AG09309 (cell line): ENCODE measurements at places on chromosomes 6 and 20.

GRCh38 chr6:129923530-129924250, 62.6 kb upstream of the TMEM244 start:
- DNase-seq, result peak; percentile 55

GRCh38 chr6:118551063-118552053, 3.3 kb downstream of the PLN start:
- peak; percentile 45 for DNase-seq

GRCh38 chr6:54899986-54900385, 53.4 kb downstream of the FAM83B start:
- DNase-seq, result no peak

DNA sequence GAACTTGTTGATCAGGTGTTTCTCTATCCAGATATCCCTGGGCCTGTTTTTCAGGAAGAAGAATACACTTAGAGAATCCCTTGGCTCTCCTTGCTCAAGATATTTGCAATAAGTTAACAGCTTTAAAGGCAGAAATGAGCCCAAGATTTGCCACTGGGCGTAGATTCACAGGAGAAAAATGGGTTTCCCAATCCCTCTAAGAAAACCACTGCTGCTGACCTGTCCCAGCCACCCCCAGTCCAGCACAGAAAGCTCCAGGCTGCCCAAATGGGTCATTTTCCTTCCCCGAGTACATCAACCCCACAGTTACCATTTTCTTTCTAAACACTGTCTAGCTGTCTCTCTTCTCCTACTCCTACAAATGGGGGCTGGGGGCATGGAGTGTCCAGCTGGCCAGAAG, 67.3 kb downstream of the ANKRD60 start:
- no peak for DNase-seq

GRCh38 chr6:166032366-166033200, 135.1 kb downstream of the TBXT start:
- DNase-seq, result peak; percentile 14

- DNase-seq, result peak; percentile 66
Measured at GRCh38 chr6:26183581-26184366, 96.5 kb downstream of the HFE start.

DNA sequence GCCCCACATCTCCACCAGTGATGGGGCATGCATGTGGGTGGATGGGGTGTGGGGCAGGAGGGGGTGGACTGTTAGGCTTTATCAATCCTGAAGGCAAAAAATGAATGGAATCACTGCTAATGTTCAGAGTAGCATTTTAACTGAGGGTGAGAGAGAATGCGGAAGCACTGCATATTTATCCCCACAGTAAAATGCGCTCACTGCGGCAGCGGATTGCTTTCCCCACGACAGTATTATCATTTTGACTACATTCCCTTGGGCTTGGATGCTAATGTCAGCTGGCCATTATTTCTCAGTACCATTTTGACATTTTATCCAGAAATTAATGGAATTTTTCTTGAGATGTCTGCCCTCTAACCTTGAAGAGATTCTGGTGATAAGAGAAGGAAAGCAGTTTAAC, 13.4 kb downstream of the ALDH8A1 start:
- DNase-seq, result no peak

GRCh38 chr6:150150821-150151646, 8.2 kb downstream of the PPP1R14C start:
- no peak for DNase-seq

GRCh38 chr6:62480544-62480943, 194.5 kb upstream of the KHDRBS2 start:
- no peak for DNase-seq

DNA sequence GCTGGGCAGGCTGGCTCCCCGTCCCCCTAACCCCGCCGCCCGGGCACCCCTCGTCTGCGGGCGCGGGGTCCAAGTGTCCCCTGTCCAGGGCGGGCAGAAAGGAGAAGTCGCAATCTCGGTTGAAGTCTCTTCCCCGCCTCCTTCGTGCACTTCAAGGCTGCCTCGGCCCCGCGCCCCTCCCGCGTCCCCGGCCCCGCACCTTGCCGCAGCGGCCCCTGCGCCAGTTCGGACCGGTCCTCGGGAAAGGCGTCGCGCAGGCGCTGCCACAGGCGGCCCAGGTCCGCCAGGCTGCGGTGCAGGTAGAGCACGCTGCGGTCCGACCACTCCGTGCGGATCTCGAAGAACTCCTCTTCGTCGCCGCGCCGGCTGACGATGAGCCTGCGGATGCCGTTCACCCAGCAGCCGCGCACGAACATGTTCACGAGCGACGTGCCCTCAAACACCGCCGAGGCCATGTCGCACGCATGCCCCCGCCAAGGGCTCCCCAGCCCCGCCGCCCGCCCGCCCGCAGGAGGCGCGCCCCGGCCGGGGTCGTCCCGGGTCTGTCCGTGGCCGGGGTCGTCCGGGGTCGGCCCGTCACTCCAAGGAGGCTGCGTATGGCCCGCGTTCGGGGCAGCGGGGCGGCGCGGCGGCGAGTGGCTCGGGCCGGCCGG, at the start of gene PXDC1:
TSS of gene PXDC1 (minus strand) at position 637 of the 653 bp plus-strand sequence. CDS start at position 455, 182 bp downstream.
- no peak for DNase-seq

DNA sequence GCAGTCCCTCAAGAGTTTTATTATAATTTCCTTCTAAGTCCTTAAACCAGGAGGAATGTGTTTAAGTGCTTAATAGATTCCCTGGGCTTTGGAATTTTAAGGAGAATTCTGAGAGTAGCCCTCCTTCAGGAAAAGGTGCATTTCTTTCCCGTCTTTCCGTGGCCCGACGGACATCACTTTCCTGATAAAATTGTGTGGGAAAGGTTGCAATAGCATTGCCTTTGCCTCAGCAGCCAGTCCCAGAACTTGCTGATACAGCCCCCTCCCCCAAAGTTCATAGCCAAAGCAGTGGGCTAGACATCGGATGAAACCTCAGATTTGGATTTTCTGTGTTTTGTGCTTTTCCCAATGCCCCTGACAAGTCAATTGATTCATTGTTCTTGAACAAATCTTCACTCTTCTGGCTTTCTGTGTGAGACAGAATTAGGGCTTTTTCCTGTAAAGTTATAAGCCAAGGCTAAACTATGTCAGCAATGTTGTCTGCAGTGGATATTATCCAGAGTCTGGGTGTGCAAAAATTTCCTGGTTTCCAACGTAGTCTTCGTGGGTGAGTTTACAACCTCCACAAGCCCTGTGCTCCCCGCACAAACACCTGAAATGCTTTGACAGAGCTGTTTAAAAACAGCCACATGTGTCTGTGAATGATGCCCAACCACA, 1.1 kb upstream of the SMOC2 start:
- DNase-seq, result no peak

DNA sequence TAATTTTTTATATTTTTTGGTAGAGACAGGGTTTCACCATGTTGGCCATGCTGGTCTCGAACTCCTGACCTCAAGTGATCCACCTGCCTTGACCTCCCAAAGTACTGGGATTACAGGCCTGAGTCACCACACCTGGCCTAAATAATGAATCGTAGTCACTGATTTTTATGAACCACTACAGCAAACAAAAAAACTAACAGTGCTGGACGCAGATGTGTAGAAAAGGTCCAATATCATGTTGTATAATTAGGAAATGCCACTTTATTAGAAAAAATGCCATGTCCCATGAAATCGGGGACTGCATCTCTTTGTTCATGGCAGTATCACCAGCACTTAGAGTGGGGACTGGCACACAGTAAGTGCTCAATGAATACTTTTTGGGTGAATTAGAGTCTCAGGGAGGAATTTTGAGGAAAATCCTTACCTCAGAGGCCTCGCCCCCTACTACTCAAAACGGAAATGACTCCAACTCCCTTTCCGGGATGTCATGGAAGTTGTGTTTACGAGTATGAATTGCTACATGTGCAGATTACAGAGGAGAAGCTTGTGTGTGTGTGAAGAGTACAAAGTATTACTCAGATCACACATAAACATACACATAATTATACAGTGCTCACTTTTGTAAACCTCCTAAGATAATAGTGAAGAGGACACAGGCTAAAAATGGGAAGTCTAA, 43.6 kb upstream of the FAM50B start:
- no peak for DNase-seq

DNA sequence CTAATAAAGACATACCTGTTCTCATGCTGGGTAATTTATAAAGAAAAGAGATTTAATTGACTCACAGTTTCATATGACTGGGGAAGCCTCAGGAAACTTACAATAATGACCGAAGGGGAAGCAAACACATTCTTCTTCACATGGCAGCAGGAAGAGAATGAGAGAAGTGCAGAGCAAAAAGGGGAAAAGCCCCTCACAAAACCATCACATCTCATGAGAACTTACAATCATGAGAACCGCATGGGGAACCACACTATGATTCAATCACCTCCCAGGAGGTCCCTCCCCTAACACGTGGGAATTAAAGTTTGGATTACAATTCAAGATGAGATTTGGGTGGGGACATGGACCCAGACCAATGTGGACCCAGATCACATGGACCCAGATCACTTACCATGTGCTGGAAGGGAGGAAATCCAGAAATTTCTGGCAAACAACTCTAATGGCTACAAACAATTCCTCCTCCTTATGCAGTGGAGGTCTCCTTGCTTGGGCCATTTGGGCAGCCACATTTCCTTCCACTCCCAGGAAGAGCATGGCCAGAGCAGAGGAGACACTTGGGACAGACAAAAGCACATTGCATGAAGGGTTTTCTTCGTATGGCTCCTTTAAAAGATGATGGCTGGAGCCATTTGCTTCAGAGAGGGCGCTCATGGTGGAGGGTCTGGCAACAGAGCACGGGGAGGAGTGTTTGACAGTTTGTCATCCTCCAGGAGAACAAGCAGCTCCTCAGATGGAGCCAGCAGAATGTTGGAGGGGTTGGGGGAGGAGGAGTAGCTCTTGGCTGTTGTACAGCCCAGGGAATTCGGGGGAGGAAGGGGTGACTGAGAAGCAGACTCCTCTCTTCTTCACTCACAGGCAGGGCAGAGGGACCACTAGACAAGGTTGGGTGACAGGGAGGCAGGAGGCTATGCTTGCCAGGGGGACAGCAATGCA, 30.4 kb downstream of the SERPINB9 start:
- no peak for DNase-seq

DNA sequence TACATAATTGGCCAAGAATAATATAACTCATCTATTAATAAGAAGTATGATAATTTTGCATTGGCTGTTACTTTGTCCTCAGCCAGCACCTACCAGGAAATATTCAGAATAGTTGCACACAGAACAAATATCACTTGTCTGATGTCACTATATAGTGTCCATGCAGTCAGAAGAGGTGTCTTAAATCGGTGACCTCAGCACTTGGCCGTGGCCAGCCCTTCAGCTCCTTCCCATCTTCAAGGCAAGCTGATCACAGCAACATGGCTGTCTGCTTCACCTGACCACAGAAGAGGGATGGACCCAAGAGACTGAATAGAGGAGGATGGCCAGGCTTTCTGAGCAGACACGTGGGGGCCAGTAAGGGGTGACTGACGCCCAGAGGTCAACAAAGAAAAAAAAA, 22.2 kb downstream of the PDE10A start:
- no peak for DNase-seq

GRCh38 chr6:169145991-169146501, 107.6 kb downstream of the THBS2 start:
- no peak for DNase-seq

- DNase-seq, result no peak
Measured at GRCh38 chr6:101711518-101711917, 318.0 kb downstream of the GRIK2 start.

GRCh38 chr20:3922223-3922982, 33.2 kb downstream of the PANK2 start:
- DNase-seq, result no peak

- DNase-seq, result no peak
Measured at GRCh38 chr6:36491378-36491965, 48.7 kb downstream of the KCTD20 start.

DNA sequence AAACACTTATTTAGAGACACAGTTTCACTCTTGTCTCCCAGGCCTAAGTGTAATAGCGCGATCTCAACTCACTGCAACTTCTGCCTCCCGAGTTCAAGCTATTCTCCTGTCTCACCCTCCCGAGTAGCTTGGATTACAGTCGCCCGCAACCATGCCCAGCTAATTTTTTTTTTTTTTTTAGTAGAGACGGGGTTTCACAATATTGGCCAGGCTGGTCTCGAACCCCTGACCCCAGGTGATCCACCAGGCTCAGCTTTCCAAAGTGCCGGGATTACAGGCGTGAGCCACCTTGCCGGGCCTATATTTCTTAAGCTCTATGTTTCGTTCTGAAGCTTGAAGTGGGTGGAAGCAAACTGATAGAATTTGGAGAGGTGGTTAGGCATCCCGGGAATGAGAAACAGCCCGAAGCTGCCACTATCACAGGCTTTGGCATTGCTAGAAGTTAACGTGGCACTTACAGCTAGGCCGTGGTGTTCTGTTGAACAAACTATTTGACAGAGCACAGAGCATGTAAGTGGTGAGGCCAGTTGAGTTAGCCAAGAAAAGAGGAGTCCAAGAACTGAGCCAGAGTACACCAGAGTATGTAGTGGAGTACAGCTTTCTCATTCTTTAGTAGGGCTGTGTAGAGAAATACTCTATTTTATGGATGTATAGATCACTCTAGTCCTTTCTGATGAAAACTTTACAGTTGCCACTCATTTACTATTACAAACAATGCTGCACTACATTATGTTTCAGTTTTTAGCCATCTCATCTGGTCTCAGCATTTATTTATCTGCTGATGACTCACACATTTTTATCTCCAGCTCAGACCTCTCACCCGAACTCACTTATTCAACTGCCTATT, 62.0 kb upstream of the HFE start:
- no peak for DNase-seq

- DNase-seq, result no peak
Measured at GRCh38 chr20:60306105-60306504, 347.9 kb downstream of the CDH26 start.
